ENCODE measurements at places on chromosomes 6 and 20.

- DNase-seq = no peak
Measured at GRCh38 chr6:23176471-23176870, 607.1 kb downstream of the HDGFL1 start.

GRCh38 chr6:115573861-115574260, 486.8 kb downstream of the FRK start:
- DNase-seq = no peak

GRCh38 chr6:108260126-108260808, 573 bp downstream of the SNX3 start:
- peak; percentile 24 for DNase-seq

- DNase-seq = no peak
Measured at GRCh38 chr20:32977281-32978008, 26.8 kb downstream of the SUN5 start.

DNA sequence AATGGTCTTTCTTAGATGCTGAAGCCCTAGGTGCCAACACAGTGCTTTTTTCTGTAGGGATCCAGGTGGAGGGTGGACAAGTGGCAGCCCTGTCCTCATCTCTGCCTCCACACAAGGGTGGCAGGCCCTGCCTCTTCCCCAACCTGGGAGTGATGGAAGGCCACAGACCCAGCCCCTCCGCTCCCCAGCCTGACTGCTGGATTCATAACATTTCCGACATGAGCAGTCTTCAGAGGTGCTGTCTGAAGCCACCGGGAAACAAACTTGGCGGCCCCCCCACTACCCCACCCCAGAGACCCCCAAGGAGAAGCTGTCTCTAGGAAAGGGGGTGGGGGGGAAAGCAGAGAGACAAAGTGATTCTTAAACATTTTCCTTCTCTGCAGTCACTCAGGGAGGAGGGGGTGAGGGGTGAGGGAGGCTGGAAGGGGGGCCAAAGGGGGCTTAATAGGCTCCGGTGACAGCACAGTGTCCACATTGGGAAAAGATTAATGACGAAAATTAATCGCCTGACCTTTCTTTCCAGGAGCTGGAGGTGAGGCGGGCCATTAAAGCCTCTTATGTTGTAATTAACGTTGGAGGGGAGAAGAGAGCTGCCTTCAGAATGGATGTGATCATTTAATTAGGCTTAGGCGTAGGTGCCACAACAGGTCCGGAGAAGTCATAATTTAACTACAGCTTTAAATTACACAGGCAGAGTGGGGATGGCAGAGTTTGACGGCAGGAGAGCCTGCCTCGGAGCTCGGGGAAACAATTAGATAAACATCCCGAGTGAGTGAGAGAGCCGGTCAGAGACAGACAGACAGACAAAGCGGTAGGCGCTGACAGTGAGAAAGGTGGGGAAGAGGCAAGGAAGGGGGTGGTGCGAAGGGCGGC, 76.8 kb upstream of the FOXP4 start:
- peak; percentile 41 for DNase-seq

DNA sequence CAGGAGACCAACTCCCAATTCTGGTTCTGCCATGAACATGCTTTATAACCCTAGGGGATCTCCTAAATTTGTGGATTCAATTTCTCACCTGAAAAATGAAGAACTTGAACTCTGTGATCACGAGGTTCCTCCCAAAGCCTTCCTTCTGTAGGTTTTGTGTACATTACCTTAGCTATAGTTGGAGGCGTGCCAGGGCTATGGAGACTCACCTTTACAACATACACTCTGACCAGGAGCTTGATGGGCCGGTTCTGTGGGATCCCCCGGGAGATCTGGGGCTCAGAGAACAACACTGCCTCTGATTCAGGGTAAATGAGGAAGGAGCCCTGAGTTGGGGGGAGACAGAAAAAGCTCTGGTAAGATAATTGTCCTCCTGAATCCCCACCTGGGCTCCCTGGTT, 34.1 kb downstream of the ERGIC3 start:
- DNase-seq = peak; percentile 26

All from NCI-H146 (cell line).